ENCODE measurements at places on chromosomes 7 and 10.
A peak's percentile ranks its signal among the peaks of the same experiment; 100 is the strongest.

DNA sequence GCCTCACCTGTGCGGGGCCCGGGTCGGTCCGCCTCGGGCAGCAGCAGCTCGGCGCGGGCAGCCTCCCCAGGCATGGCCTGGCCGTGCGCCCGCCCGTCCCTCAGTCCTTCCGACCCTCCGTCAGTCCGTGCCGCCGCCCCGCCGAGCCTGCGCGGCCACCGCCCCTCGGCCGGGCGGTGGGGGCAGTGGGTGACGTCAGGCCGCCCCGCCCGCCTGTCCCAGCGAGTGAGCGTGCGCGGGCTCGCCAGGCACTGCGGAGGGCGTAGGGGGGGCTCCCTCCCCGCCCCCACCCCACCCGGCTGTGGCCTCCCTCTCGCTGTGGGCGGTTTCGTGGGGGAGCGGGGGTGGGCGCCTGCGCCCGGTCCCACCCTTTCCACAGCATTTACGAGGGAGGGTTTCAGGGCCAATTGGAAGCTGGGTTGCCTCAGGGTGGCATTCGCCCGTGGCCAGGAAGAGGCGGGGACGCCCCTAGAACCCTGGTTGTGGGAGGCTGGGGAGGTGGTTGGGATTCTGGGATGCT, at the start of gene NACAD:
NACAD (minus strand) TSS at position 149 of the 520 bp plus-strand sequence; CDS start at position 74, 75 bp downstream.
- DNase-seq = no peak

- DNase-seq = no peak
Measured at GRCh38 chr7:44043902-44044301, 600 bp upstream of the DBNL start.

GRCh38 chr7:130649004-130649790, 19.4 kb downstream of the COPG2 start:
- DNase-seq = no peak

DNA sequence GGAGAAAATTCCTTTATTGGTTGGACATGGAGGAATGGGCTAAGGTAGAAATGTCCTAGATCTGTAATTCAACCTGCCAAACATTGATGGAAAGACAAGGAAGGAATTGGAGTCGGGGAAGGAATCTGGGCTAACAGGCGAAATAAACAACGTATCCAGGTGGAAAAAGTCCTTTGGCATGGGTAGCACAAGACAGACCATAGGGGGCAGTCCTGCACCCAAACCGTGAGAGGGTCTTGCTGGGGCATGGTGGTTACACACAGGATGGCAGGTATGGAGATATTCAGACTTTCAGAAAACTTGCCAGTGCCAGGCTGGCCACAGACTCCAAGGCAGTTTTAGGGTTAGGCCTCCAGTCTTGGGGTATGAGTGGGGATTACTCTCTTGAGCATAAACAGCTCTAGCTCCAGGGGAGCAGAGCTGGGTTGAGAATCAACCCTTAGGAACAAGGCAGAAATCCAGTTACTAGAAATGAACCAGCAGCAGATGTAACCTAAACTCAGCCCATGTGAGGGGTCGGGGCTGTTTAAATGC, 188.6 kb upstream of the GDF10 start:
- DNase-seq = no peak

- no peak for DNase-seq
Measured at GRCh38 chr10:73076360-73077183, 20.1 kb downstream of the P4HA1 start.

DNA sequence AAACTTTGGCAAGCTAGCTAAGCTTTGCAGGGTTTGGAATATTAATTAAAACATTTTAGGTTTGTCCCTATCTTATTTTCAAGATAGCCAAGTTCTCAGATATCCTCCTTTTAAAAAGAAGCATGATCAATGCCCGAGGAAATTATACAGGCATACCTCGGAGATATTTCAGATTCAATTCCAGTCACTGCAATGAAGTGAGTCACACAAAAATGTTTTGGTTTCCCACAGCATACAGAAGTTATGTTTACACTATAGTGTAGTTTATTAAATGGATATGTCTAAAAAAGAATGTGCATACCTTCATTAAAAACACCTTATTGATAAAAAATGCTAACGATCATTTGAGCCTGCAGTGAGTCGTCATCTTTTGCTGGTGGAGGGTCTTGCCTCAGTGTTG, 382.9 kb upstream of the NPVF start:
- no peak for DNase-seq

DNA sequence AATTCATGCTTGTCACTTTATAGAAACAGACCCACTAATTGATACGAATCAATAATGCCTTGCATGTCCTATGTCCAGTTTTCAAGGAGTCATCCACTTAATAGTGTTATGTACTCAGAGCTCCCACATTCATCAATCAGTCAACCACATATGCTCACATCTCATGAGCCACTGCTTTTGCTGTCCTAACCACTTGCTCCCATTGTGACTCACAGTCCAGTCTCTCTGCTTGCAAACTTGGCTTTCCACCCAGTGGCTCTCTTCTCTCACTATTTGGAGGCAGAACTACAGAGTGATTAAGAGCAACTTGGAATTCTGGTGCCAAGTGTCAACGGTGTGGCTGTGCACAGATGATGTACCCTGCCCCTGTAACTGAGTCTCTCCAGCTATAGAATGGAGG, 166.0 kb downstream of the SNX13 start:
- no peak for DNase-seq

DNA sequence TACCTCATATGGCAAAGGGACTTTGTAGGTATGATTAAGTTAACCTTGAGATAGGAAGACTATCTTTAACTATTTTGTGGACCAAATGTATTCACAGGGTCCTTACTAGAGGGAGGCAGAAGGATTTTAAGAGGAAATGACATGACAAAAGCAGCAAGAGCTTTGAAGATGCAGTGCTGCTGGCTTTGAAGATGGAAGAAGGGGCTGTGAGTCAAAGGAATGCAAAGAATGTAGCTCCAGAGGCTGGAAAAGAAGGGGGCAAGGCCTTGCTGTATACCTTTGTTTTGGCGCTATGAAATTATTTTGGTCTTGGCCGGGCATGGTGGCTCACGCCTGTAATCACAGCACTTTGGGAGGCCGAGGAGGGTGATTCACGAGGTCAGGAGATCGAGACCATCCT, 3.2 kb upstream of the NRBF2 start:
- peak; percentile 81 for DNase-seq

DNA sequence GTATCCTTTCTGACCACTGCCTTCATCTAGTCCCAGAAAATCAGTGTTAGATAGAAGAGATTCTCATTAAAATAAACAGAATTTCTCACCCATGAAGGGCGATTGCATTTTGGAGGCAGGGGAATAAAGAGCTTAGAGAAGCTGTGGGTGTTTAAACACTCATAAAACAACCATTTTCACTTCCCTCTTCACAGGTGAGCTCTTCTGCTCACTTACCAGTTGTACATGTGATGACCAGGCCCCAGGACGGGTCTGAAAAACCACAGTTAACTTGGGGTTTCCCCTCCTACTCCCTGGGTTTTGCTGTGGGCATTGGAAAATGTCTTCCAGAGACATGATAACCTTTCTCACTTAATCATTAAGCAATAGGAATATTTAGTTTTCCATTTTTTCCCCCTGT, 411.6 kb upstream of the DPP6 start:
- DNase-seq = no peak

DNA sequence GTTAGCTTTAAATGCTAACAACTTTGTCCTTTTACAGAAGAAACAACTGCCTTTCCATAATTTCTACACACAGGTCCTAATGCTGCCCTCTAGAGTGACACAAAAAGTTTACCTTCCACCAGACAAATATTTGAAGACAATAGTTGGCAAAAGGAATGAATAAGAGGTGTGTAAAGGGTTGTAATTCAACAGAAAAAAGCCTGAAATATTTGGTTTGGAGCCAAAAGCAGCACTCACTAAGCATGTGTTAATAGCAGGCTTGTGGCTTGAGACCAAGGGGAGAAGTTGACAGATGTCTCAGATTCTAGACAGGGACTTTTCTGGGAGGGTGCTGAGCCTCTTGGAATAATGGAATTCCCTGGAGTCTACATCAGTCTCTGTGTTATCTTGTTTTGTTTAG, 156.2 kb upstream of the GALNT17 start:
- no peak for DNase-seq

- DNase-seq = peak; percentile 99
Measured at GRCh38 chr7:92178928-92179924, at the start of gene LRRD1. LRRD1 (minus strand) TSS chr7:92179142; CDS start chr7:92165202, 13,940 bp downstream.

DNA sequence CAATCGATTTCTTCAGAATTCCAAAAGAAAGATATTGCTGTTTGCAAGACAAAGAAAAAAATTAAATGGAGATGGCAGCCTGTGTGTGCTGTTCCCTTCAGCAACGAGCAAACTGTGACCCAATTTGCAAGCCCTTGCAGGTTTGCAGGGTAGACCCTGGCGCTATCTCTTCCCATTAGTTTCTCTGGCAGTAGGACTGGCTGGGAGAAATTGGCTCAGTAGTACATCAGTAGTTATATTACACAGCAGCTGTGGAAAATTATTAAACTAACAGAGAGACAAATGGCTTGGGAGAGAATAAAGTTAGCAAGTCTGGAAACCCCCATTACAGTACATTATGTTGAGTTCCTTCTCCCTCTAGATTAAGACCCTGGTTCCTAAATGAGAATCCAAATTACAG, 116.4 kb upstream of the ITGB1 start:
- DNase-seq = no peak

GRCh38 chr7:5596046-5596895, 172.6 kb upstream of the TNRC18 start:
- peak; percentile 71 for DNase-seq

- DNase-seq = no peak
Measured at GRCh38 chr7:116779216-116779615, 83.2 kb upstream of the CAPZA2 start.

- no peak for DNase-seq
Measured at GRCh38 chr10:7872041-7872442, 53.7 kb downstream of the TAF3 start.
